ENCODE measurements at places on chromosomes 7 and 10. TPM values are rescaled to one million over a fixed set of nuclear protein-coding genes. Genes with fewer than 3 reads are reported as not detected.

GRCh38 chr7:138590154-138590553, 111.0 kb downstream of the SVOPL start:
- H3K4me3 ChIP-seq, result no peak overlapping the region
- H3K27ac ChIP-seq, result no peak overlapping the region
- no peaks in the 10 kb centered on the region for H3K4me1 ChIP-seq
- no peak for DNase-seq

DNA sequence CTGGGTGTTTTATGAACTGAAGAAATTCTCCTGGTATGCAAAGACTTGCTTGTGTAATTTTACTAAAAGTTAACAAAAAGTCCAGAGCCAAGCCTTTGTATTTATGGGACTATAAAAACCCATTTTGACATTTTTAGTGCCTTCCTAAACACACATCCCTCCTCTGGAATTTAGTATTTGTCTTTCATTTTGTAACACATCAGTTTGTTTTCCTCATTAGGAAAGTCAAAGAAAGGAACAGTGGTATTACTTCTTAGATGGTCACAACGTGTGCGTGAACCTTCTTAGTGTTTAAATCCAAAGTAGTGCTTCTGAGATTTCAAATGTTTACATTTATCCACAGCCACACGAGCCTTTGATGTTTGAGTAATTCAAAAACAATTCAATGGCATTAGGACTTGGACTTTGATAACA, 103.2 kb upstream of the TMEM106B start:
- peaks cover 19% of the 10 kb centered on the region for H3K4me1 ChIP-seq
- peak overlapping the region; percentile 33 for H3K27ac ChIP-seq
- H3K27me3 ChIP-seq, result no peaks in the 10 kb centered on the region
- DNase-seq, result no peak

- DNase-seq, result peak; percentile 87
- H3K4me1 ChIP-seq, result peaks cover 56% of the 10 kb centered on the region
- no peaks in the 10 kb centered on the region for H3K27me3 ChIP-seq
Observed at GRCh38 chr10:70481831-70482530, 3.4 kb downstream of the PALD1 start.

DNA sequence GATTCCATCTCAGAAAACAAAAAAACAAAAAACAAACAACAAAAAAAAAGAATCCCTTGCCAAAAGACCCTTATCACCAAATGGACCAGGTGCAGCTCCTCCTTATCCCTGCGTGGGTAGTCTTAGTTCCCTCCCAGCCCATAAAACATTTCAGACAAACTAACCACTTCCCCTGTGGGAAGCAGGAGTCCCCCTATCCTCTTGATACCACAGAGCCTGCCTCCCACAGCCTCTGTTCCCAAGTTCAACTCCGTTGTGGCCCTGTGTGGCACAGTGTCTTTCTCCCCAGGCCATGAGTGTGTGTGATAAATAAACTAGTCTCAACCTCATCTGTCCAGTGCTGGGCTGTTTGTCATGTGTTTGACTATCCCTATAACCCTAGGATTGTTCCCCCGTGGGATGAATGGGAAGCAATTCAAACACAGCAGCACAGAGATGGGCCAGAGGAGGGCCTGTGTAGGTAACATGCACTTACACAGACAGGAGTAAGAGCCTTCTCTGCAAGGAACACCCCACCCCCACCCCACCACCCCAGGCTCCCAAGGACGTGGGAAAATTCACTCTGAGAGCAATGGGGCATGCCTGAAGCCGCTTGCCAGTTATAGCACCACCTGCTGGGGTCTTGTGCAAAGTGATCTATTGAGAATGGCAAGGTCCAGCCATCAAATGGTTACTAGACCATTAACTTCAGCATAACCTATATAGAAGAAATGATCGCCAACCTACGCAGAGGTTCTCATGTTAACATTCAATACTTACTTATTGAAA, 147.1 kb upstream of the GHITM start:
- DNase-seq, result no peak
- no peaks in the 10 kb centered on the region for H3K27me3 ChIP-seq
- H3K27ac ChIP-seq, result no peak overlapping the region
- no peaks in the 10 kb centered on the region for H3K4me1 ChIP-seq
- H3K36me3 ChIP-seq, result no peaks in the 10 kb centered on the region
- no peak overlapping the region for H3K4me3 ChIP-seq

DNA sequence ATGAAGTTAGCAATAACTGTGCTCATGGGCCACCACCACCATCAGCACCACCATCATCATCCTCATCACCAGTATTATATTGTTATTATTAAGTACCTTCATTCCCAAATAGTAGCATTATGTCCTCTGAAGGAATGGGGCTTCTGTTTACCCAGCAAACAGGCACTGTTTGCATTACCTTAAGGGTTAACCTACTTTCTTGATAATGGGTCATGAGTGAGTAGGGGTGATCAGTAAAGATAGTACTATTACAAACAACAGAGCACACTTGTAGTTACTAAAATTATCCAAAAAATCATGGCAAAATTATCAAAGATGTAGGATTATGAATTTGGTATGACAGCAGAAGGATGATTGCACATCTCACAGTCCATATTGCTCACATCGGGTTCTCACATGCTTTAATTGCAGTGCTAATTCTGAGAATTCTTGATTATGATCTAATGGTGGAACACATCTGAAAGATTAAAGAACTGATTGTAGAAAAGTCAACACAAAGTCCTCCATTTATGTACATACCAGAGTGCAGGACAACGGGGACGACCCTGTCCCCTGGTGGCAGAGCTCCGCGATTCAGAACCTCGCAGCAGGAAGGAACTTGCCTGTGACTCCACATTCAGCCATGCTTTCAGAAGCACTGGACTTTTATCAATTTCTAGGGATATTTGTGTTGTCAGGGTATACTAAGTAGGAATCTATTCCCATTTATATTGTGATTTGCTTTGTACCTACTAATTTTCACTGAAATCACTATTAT, 31.0 kb downstream of the PDE1C start:
- DNase-seq, result no peak
- H3K4me3 ChIP-seq, result no peak overlapping the region
- no peaks in the 10 kb centered on the region for H3K36me3 ChIP-seq
- no peak overlapping the region for H3K27ac ChIP-seq

GRCh38 chr7:117047496-117047895, 94.2 kb downstream of the ST7 start:
- no peaks in the 10 kb centered on the region for H3K36me3 ChIP-seq
- no peaks in the 10 kb centered on the region for H3K27me3 ChIP-seq
- no peak overlapping the region for H3K27ac ChIP-seq
- H3K4me1 ChIP-seq, result peaks cover 70% of the 10 kb centered on the region
- no peak overlapping the region for H3K4me3 ChIP-seq

GRCh38 chr10:60230892-60231291, 158.8 kb downstream of the ANK3 start:
- no peaks in the 10 kb centered on the region for H3K36me3 ChIP-seq
- no peaks in the 10 kb centered on the region for H3K4me1 ChIP-seq
- H3K27me3 ChIP-seq, result no peaks in the 10 kb centered on the region
- no peak overlapping the region for H3K27ac ChIP-seq
- DNase-seq, result no peak
- no peak overlapping the region for H3K4me3 ChIP-seq

GRCh38 chr10:24240041-24240751, 31.3 kb downstream of the KIAA1217 start:
- no peak for DNase-seq
- H3K4me1 ChIP-seq, result peaks cover 9% of the 10 kb centered on the region
- H3K4me3 ChIP-seq, result no peak overlapping the region
- peak overlapping the region; percentile 20 for H3K27ac ChIP-seq
- H3K36me3 ChIP-seq, result no peaks in the 10 kb centered on the region

DNA sequence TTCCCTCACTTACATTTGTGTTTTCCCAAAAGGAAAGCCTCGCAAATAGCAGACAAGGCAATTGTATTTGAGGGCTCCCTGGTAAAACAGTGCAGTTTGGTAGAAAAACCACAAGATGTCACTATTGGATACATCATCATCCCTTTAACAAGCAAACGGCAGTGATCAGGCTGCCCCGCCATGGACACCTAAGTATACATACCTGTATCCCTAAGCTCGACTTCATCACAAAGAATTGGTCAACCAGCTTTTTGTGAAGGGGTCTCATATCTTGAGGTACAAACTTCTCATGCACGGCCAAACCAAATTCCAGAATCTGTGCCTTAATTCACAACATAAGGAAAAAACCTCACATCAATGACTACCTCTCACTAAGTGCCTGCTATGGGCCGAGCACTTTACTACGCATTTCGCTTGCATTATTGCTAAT, 179.5 kb upstream of the IMMP2L start:
- H3K36me3 ChIP-seq, result no peaks in the 10 kb centered on the region
- no peaks in the 10 kb centered on the region for H3K27me3 ChIP-seq
- no peak overlapping the region for H3K4me3 ChIP-seq
- DNase-seq, result peak; percentile 72

- no peaks in the 10 kb centered on the region for H3K36me3 ChIP-seq
- H3K27me3 ChIP-seq, result no peaks in the 10 kb centered on the region
- no peak overlapping the region for H3K27ac ChIP-seq
- no peak for DNase-seq
- no peaks in the 10 kb centered on the region for H3K4me1 ChIP-seq
Observed at GRCh38 chr7:54981913-54982312, 36.9 kb upstream of the EGFR start.

DNA sequence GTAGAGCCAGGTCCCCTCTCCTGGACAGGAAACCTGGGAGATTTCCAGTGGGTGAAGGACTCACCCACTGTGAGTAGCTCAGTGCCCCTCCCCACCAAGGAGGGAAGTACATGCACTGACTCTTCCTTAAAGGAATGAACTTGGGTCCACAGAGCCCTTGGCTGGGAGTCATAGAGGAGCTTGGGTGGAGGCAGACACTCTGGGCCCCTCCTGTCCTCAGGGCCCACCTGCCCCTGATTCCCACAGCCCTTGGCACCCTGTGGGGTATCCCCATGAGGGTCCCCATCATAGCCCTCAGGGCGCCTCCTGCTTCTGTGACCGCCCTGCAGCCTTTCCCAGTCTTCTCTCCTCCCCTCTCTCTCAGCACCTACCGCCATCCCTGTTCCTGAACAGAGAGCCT, 3.7 kb downstream of the EN2 start:
- no peaks in the 10 kb centered on the region for H3K36me3 ChIP-seq
- no peak for DNase-seq
- no peak overlapping the region for H3K27ac ChIP-seq

GRCh38 chr7:24715661-24716479, 41.4 kb downstream of the GSDME start:
- no peak overlapping the region for H3K27ac ChIP-seq
- no peak for DNase-seq
- no peaks in the 10 kb centered on the region for H3K27me3 ChIP-seq
- H3K4me1 ChIP-seq, result no peaks in the 10 kb centered on the region
- no peaks in the 10 kb centered on the region for H3K36me3 ChIP-seq

Gene OR6V1
- not detected for total RNA-seq

Gene PIK3AP1
- total RNA-seq, result 9.7 TPM

All from sigmoid colon (tissue), 7 donors.